Melanocyte of skin (primary cell): ENCODE measurements at places on chromosomes 16 and 17. TPM values are rescaled to one million over a fixed set of nuclear protein-coding genes. Genes with fewer than 3 reads are reported as not detected.

Gene TLCD2
- 1.00 and 1.1 TPM in 2 replicates for total RNA-seq

Gene PABPN1L
- total RNA-seq: not detected in 2 replicates

Gene TEKT5
- not detected in 2 replicates for total RNA-seq

Gene BBS2
- total RNA-seq: 31.3 and 44.3 TPM in 2 replicates

Gene CACNG4
- total RNA-seq: not detected in 2 replicates
